Activated T-cell treated with anti-CD3 and anti-CD28 coated beads, Interleukin-2, amount 50 U/mL, for 4 hours (primary cell): ENCODE measurements at places on chromosomes 1 and 21. TPM values are rescaled to one million over a fixed set of nuclear protein-coding genes. Genes with fewer than 3 reads are reported as not detected.

Gene HSD3B1
- total RNA-seq = not detected

Gene SFN
- total RNA-seq = 0.61 TPM

Gene KRTAP19-3
- total RNA-seq = not detected

Gene TMPRSS15
- not detected for total RNA-seq

Gene FAM76A
- 13.0 TPM for total RNA-seq

Gene FCRL2
- not detected for total RNA-seq

Gene CD5L
- not detected for total RNA-seq

- no peak for DNase-seq
These were observed 32.0 kb upstream of the IGSF5 start for GRCh38 chr21:39712976-39713375.

GRCh38 chr1:74357150-74357549, 122.0 kb downstream of the TNNI3K start:
- no peak for DNase-seq

- DNase-seq = no peak
These were observed 3.7 kb upstream of the QSOX1 start for GRCh38 chr1:180150982-180151381.

- no peak for DNase-seq
These were observed 6.0 kb upstream of the H6PD start for GRCh38 chr1:9228609-9229008.

GRCh38 chr1:227006226-227006796, 66.2 kb downstream of the COQ8A start:
- no peak for DNase-seq

GRCh38 chr21:40658311-40658710, 188.6 kb downstream of the DSCAM start:
- no peak for DNase-seq

- no peak for DNase-seq
These were observed 233.9 kb downstream of the DENND1B start for GRCh38 chr1:197541411-197541810.

DNA sequence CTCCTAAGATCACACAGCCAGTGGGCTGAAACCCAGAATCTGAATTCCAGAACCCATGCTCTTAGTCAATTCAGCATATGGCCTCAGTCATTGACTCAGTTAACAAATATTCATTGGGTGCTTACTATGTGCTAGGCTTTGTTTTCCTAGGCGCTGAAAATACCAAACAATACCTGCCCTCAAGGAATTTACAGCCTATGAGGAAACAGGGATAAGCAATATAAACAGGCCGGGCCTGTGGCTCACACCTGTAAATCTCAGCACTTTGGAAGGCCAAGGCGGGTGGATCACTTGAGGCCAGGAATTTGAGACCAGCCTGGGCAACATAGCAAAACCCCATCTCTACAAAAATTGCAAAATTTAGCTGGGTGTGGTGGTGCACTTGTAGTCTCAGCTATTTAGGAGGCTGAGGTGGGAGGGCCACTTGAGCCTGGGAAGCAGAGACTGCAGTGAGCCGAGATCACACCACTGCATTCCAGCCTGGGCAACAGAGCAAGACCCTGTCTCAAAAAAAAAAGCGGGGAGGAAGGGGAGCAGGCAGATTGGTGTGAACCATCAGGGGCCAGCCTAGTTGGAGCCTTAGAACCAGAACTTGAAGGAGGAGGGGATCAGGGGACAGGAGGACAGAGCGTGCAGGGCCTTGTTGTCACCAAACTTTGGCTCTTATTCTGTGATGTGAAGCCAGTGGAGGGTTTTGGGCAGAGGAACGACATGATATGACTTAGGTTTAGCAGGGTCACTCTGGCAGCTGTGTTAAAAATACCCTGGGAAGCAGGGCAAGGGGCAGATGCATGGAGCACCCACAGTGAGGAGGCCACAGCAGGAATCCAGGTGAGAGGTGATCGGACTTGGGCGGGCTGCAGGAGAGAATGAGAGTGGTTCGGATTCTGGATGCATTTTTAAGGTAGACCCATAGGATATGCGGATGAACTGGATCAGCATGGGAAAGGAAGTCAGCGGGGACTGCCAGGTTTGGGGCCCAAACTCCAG, 5.8 kb downstream of the TINAGL1 start:
- no peak for DNase-seq

DNA sequence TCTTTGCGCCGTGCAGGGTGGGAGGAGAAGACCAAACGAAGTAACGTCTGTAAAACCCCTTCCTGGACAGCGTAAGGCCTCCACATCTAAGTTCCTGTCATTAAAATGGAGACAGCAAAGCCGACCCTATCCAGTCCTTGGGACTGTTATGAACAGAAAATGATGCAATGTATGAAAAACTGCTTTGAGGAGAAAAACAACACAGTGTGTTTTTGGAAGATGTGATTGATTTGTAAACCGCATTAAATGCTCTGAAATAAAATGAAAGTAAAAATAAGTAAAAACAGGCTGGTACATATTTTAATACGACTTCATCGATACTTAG, 827 bp upstream of the URB1 start:
- DNase-seq = no peak

GRCh38 chr1:183289051-183289496, 103.0 kb downstream of the LAMC2 start:
- DNase-seq = no peak
